ENCODE measurements at places on chromosomes 7 and 10.

DNA sequence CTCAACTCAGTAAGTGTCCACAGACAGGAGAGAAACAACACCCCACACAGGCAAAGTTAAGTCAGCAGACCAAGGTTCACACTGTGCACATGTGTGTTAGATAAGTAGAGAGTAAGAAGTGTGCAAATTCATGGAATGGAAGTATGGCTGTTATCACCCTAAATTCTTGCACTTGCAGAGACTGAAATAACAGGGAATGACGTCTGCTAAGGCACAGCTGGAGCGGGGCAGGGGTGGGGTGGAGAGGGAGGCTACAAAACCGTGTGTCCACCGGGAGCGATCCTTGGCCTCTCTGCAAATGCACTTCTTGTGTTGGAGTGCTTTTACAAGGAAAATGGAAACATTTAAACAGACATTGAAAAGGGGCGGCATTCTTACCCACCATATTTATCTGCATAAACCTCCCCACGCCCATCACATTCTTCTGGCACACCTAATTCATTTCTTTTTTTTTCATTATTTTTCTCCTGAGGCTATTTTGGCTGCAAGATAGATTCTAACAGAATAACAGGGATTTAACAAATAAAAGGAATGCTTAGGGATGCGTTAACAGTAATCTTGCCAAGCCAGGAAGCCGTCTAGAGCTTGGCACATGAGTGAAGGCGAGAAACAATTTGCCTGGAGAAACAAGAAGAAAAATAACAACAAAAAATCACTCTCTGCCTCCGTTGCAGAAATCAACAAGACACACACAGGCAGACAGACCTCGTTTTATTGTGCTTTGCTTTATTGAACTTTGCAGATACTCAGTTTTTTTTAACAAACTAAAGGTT, 30.1 kb downstream of the TNS3 start:
- DNase-seq, result no peak

GRCh38 chr10:92834331-92834730, 14.0 kb upstream of the EXOC6 start:
- no peak for DNase-seq

DNA sequence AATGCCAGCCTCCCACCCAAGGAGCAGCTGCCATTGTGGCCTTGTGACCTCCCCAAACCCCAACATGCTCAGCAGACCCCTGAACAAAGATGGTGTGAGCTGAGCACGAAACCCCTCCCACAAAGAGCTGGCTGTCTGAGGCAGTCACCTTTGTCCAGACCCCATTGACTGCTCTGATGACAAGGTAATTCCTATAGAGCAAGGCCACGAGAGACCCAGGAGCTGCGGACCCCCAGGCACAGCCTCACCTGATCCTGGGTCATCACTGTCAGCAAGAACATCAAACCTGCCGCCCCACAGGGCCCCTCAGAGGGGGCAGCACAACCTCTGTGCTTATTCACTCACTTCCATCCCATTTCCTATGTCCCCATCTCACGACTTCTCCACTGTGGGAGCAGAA, 102.6 kb downstream of the CPXM2 start:
- DNase-seq, result no peak

DNA sequence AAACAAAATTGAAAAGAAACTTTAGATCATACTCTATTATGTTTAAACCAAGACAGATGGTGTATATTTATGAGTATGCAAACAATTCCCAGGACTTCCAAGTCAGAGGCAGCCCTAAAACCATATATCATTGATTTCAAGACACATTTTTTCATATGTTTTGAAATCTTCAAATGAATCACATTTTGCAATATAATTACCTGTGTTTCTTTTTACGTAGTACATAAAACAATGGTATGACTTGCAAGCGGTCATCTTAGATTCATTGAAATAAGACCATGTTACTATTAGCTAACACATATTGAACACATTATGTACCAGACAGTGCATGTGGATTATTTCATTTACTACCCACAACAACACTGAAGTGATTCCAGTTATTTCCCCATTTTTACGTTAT, 14.9 kb downstream of the SMURF1 start:
- DNase-seq, result no peak

- DNase-seq, result no peak
These were observed 1.2 kb upstream of the NAMPT start for GRCh38 chr7:106285855-106286492.

DNA sequence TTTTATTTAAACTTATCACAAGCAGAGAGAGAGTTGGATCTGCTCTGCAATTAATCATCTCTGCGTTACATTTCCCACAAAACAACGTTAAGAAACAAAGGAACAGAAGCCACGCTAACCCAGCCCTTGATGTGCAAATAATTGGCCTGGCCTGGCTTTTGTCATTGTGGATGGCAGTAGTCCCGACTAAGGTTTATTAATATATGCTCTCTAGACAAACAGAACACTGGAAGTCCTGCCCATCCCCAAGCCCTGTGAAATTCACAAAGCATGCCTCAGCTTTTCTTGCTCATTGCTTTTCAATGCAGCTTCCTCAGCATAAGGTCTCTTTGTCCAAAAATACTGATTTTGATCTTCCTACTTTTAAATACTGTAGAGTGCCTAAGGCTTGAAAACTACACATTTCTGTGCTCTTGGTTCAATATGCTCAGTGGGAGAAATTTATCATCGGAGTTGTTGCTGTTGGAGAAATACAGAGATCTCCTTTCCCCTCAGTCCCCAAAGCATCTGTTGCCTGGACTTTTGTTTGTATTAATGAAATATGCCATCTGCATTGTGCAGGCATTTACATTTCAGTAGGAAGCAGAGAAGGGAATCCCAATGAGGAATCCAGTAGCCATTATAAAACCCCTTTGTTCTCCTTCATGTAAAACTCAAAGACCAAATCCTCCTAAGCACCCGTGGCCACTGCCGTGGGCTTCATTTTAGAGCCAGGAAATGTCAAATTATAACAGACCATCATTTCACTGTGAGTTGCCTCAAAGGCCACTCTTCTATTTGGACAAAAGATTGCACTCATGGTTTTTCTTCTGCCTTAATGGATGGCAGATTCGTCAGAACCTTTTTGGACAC, 61.1 kb downstream of the SORCS1 start:
- no peak for DNase-seq
